ENCODE measurements at places on chromosomes 16 and 17.
A peak's percentile ranks its signal among the peaks of the same experiment; 100 is the strongest.

- DNase-seq, result no peak
Observed at GRCh38 chr17:81859906-81860755, at the start of gene P4HB. TSS of gene P4HB (minus strand) at chr17:81860535. CDS start at chr17:81860471, 64 bp downstream.

DNA sequence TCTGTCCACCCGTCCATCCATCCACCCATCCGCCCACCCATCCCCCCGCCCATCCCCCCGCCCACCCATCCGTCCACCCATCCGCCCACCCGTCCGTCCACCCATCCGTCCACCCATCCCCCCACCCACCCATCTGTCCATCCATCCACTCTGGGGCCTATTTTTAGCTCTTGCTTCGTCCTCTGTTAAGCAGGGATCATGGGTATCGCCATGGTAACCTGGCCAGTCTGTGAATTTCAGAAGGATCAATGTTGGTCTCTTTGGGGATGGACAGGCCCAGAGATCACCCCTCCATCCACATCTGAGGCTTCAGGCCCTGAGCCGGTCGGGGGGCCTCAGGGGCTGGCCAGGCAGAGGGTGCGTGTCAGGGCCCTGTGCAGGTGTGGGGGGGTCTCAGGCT lies 15.2 kb upstream of the DPEP1 start:
- no peak for DNase-seq

DNA sequence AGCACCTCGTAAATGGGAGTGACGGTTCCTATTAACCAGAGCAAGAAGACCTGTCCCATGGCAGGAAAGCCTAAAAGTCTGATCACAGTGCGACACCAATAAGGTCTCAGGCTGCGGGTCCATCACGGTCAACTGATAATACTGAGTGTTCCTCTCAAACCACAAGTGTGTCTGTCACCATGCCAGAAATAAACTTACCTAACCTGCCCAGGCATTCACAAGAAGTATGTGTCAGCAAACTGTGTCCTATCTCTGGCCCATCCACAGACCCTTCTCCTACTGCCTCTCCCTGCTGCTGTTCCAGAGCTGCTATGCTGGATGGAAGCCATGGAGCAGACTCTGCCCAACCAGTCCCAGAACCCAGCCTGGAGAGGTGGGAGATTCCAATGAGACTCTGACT lies 73.5 kb downstream of the ZNF423 start:
- DNase-seq, result no peak

DNA sequence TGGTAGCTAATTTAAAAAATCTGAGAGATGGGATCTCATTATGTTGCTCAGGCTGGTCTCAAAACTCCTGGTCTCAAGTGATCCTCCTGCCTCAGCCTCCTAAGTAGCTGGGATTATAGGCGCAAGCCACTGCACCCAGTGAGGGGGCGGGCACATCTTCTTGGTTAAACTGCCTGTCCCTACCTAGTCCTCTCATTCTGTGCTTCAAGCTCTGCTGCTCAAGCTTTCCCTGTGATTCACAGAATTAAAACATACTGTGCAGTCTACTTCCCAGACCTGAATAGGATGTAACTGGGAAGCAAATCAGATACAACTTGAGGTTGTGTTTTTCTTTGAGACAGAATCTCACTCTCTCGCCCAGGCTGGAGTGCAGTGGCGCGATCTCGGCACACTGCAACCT lies 2.3 kb downstream of the MRPL38 start:
- DNase-seq, result no peak

GRCh38 chr17:5962371-5962770 lies 107.8 kb upstream of the WSCD1 start:
- DNase-seq, result no peak

DNA sequence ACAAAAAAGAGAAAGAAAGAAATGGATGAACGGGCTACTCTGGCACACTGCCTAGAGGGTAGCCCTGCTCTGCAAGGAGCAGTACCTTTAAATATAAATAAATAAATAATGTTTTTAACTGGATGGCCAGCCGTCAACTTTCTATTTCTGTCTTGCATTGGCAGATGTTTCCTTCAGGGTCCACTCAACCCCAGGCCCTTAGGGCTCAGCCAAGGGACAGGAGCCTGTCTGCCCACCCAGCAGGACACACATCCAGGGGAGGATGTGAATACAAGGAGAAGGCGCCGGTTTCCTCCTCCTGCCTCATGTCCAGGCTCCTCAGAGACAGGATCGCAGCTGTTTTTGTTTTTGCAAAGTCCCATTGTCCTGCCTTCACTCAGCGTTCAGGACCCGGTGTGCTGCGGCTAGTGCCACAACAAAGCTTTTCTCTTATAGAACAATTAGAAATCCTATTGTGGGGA lies 22.6 kb downstream of the TTYH2 start:
- DNase-seq, result no peak

DNA sequence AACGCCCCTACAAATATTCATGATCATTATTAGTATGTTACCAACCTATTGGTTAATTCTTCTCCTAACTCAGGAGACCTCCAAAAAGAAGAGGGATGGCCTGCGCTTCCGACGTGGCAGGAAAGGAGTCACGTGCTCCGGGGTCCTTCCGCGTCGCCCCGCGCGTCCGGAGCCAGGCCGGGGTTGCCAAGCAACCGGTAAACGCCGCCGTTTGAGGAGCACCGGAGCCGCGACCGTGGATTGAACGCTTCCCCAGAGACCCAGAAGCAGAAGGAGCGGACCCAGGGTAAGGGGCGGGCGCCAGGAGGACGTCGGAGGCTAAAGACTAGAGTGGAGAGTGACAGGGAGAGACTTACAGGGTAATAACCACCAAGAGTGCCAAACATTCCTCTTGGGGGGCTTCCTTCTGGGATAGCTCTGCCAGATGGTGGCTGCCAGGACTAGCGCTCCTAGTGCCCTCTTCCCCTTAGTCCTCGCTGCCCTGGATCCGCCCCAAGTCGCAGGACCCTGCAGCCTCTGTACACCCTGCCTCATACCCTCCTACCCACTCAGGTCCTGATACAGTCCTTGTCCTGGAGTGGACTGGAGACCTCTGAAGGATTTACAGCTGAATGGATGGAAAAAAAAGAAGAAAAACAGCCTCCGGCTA lies at the start of gene DNAI2:
TSS of gene DNAI2 (plus strand) at position 175 of the 649 bp plus-strand sequence. CDS start 7,584 bp downstream, outside the sequence.
- DNase-seq, result no peak

DNA sequence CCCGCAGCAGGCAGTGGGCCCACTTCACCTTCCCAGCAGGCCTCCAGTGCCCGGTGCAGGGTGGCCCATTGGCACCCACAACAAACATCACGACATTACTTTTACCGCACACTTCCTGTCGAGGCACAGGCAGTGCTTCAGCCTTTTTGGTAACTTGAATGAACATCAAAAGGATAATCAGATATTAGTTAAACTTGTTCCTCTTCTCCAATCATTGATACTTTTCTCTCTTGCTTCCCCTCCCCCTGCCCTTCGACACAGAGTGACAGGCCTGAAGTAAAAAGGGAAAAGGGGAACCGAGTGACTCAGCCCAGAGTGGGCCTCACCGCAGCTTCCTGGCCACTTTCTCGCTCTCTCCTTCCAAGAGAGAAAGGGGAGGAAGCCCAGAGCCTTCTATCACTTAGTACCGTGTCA lies 507.0 kb downstream of the MAF start:
- DNase-seq, result no peak

DNA sequence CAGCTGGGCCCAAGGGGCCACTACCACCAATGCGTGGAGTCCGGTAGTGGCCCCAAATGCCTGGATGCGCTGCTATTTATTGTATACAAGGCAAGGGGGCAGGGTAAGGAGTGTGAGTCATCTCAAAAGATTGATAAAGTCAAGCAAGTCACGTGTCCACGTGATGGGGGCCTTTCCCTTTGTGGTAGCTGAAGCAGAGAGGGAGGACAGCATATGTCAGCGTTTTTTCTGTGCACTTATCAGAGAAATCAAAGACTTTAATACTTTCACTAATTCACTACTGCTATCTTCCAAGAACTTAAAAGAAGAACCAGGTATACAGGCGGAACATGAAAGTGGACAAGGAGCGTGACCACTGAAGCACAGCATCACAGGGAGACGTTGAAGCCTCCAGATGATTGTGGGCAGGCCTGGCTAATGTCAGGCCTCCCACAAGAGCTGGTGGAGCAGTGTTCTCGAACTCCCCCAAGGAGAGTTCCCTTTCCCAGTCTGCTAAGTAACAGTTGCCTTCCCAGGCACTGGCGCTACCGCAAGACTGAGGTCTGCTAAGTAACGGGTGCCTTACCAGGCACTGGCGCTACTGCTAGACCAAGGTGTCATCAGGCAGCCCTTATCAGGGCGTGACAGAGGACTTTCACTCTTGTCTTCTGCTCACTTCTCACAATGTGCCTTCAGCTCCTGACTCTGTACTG lies 10.8 kb upstream of the ASB16 start:
- no peak for DNase-seq

GRCh38 chr17:31696184-31696602 lies 162.9 kb downstream of the COPRS start:
- DNase-seq, result no peak

DNA sequence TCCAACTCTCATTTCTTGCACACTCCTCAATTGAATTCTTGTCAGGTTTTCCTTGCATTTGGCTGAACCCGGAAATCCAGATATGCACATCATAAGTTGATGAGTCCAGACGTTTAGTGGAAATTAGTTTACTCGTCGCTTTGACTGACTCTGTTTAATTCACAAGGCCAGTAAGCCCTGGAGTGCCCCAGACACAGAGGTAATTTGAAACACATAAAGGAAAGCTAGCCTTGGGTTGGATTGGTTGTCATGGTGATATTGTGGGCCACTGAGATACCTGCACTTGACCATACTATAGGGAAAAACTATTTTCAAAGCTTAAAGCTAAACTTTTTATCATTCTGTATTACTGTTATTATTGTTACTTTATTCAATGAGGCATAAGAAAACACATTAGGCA lies 178.3 kb upstream of the CA10 start:
- DNase-seq, result no peak

DNA sequence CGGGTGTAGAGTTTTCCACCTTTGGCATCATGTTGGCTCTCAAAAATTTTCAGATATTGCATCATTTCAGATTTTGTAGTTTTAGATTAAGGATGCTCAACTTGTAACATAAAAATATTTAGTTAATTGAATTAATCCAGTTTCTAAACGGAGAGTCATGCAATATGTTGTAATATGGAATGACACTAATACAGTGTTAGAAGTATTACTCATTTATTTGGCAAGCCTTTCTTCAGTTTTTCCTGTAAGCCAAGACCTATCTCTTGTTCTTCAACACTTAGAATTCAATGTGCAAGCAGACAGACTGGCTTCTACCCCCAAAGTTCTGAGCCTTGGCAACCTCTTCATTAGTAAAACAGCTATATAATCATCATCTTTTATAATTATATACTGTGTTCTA lies 985.0 kb upstream of the GOT2 start:
- DNase-seq, result no peak

- DNase-seq, result no peak
Observed at GRCh38 chr17:9239246-9239792, 218.0 kb downstream of the NTN1 start.

GRCh38 chr16:31138621-31139578 lies 3.4 kb upstream of the PRSS8 start:
- no peak for DNase-seq

DNA sequence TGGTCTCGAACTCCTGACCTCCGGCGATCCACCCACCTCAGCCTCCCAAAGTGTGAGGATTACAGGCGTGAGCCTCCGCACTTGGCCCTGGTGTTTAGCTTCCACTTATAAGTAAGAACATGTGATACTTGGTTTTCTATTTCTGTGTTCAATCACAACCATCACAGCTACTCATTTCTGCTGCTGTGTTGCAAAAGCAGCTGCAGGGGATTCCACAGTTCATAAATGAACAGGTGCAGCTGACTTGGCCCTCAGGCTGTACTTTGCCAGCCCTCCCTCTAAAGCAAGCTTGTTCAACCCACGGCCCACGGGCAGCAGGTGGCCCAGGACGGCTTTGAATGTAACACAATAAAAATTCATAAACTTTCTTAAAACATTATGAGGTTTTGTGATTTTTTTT lies 79.2 kb downstream of the SLC39A11 start:
- DNase-seq, result peak; percentile 25

DNA sequence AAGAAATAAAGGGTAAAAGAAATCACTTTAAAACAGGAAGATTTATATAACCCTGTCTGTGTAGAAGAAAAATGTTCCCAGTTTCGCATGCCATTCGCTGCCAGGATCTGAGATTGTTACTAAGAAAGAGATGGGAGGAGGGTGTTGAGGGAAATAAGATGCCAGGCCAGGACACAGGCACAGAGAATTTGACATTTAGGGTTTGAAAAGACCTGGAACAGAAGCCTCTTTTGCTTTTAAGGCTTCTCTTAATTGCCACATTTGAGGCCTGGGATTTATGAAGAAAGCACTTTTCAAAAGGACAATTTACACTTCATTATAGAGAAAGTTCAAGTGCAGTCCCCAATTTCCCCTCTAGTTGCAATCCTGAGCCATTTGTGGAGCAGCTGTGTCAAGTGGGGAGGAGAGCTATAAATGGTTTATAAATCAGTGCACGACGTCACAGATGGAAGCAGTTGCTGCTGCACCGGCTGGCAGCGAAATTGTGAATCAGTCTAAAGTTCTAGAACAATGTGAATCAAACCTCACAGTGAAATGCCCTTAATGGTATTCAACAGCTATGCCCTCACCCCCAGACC lies 26.5 kb upstream of the C16orf87 start:
- DNase-seq, result no peak

- peak; percentile 28 for DNase-seq
Observed at GRCh38 chr16:50025537-50025931, 509 bp downstream of the CNEP1R1 start.

DNA sequence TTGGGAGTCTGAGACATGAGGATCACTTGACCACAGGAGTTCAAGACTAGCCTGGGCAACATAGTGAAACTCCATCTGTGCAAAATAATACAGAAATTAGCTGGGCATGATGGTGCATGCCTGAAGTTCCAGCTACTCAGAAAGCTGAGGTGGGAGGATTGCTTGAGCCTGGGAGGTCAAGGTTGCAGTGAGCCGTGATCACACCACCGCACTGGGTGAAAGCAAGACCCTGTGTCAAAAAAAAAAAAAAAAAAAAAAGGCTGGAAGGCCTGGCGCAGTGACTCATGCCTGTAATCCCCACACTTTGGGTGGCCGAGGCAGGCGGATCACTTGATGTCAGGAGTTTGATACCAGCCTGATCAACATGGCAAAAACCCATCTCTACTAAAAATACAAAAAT lies 8.1 kb downstream of the UBN1 start:
- DNase-seq, result no peak

DNA sequence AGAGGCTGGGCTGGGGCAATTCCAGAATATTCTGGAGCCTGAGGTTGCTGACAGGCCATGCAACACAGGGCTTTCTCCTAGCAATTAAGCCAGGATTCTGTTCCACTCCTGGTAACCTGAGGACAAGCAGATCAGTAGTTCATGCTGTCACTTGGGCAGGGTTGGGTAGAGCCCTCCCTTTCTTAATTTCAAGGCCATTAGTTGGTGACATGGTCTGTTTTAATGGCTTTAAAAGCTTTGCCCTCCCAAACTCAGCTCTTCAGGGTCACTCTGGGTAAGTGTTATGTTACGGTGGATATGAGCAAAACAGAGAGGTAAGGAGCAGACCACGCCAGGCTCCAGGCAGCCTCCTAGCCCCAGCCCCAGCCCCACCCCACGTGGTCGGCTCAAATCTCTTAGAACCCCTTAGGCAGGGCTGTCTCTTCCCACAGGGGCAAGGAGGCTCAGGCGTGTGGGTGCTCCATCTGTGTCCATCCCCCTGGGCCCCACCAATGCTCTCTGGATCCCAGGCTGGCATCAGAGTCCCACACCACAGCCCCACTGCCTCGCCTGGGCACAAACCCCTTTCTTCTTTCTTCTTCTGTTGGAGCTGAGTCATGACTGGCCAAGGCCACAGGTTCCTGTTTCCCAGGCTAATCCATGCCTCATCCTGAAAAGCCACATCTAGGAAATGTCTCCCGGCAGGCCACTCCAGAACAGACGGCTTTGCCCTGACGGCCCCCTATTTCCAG lies 27.5 kb downstream of the CEP295NL start:
- no peak for DNase-seq

- DNase-seq, result peak; percentile 0
Observed at GRCh38 chr16:46427340-46428107, 193.7 kb downstream of the SHCBP1 start.
